ENCODE measurements at places on chromosomes 2 and 18. TPM values are rescaled to one million over a fixed set of nuclear protein-coding genes. Genes with fewer than 3 reads are reported as not detected.

HOXD8 gene
- total RNA-seq = 13.3 TPM

GRCh38 chr18:79637921-79638909, 41.4 kb upstream of the CTDP1 start:
- no peak for DNase-seq

PLEKHH2 gene
- 11.4 TPM for total RNA-seq

C2orf66 gene
- total RNA-seq = 0.26 TPM

ANKRD30B gene
- 0.39 TPM for total RNA-seq

DNA sequence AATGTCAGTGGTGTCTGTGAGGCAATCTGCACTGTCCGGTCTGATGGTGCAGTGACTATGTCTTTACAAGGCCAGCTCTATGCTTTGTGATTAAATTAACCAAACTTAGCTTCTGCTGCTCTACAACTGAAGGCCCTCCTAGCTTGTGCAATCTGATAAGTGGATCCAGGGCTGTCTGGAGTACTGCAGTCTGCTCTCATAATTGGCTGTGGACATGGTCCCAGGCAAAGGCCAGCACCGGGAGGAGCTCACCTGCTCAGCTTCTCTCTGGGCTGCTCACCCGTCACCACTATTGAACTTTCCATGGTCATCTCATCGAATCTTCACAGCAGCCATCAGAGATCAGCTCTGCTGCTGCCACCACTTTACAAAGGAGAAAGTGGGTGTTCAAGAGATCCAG, 13.0 kb upstream of the APCDD1 start:
- no peak for DNase-seq

DNA sequence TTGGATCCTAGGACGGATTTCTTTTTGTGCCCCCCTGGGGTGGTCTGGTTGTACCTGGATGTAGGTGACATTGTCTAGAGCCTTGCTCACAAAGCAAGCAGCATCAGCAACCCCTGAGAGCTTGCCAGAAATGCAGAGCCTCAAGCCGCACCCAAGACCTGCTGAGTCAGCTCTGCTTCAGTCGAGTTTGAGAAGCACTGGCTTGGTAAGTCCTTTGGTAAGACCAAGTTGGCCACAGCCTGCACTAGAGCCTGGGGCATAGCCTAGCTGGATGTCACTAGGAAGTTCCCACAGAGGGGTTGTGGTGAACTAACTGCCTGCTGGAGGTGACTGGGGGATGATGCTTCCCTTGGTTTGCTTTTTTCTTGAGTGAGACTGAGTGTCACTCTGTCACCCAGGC, 6.2 kb downstream of the ABCG5 start:
- peak; percentile 41 for DNase-seq

TXNDC2 gene
- total RNA-seq = 0.22 TPM

DNA sequence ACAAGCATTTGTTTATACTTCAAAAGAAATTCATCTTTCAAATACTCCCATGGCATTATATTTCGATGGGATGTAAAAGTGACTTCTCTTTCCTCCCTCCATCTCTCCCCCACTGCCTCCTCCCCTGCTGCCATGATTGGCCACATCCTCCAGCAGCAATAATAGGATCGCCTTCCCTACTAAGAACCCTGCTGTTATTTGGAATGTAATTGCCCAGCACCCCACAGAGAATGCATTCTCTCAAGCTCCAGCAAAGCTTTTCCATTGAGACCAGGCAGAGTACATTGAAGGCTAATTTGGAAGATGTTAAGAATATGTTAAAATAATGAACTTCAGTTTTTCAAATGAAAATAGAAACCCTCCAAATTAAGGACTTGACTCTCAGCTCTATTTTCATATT, 375.4 kb upstream of the ACVR2A start:
- no peak for DNase-seq

DNA sequence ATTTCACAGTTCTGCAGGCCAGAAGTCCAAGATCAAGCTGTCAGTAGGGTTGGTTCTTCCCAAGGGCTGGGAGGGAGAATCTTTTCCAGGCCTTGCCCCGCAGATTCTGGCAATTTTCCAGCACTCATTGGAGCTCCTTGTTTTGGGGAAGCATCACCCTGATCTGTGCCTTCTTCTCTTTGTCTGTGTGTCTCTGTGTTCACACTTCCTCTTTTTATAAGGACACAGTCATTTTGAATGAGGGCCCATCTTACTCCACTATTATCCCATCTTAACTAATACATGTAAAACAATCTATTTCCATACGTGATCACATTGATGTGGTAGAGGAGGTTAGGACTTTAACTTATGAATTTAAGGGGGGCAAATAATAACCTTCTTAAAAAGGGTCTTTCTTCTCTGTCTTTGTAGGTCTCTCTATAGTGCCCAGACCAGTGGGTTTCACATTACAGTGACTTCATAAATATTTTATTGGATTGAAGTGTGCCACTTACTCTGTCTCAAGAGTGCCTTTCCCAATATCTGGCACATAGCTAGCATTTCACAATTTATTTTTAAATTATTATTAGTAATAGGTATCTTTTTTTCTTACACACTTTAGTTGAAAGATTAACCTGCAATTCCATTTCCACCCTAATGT, 68.9 kb upstream of the CBLN2 start:
- no peak for DNase-seq

DNA sequence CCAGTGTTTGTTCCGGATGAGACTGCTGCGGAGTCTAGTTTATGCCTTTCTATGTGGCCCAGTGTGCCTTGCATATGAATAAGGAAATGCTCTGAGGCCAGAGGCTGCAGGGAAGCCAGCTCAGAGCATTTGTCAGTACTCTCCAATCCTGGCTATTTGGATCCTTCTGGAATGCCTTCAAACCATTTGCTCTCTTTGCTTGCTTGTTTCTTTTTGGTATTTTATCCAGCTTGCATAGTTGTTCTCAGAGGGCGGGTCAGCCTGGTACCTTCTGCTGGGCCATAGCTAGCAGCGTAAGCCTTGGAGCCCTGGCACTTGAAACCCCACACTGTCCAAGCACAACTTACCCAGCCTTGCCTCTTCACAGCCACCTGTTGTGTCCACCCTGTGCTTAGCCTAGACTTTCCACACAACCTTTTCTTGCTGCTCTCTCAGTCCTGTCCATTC, 20.5 kb downstream of the CENPO start:
- DNase-seq = no peak

DNA sequence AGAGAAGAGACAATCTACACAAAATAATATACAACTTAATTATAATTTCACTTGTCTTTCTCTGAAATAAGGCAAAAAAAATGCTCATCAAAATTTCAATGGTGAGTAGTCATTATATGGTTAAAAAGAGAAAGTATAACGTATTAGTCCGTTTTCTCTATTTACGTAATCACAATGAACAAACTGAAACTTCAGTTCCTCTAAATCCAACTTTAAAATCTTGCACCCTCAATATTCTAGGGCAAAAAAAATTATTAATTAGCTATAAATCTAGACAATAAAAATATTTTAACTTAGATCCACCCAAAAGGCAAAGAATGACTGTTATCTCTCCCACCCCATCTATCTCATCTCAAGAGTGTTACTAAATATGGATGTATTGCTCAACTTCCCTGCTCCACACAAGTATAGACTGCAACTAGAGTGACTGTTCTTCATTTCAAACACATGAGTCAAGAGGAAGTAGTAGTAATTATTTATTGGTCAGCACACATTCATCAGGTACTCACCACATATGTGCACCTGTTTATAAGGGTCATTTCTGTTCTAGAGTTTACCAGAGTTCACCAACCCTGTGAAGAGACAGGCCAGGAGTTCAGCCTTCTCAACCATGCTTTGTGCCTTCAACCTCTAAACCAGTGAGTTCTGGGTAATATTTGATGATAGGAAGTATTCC, 36.4 kb downstream of the STK39 start:
- no peak for DNase-seq

DNA sequence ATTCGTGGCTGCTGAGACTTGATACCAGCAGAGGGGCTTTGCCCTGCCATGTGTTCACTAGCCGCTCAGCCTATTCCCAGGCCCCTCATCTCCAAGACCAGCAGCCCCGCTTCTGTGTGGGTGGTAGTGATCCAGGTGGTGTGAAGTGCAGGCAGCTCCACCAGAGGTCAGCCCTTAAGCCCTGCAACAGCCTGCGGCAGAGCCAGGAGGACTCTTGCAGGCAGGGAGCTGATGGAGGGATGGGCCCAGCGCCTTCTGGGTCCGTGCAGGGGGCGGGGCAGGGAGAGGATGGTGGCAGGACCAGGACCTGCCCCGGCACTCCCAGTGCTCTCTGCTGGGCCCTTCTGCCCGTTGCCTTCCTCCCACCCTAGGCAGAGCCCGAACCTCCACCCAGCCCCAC, 162.0 kb downstream of the SH3BP4 start:
- no peak for DNase-seq

GRCh38 chr2:143903172-143903856, 616.6 kb downstream of the ZEB2 start:
- DNase-seq = no peak

GRCh38 chr18:44799907-44800421, 119.3 kb downstream of the SETBP1 start:
- DNase-seq = no peak

DYNAP gene
- not detected for total RNA-seq

DNA sequence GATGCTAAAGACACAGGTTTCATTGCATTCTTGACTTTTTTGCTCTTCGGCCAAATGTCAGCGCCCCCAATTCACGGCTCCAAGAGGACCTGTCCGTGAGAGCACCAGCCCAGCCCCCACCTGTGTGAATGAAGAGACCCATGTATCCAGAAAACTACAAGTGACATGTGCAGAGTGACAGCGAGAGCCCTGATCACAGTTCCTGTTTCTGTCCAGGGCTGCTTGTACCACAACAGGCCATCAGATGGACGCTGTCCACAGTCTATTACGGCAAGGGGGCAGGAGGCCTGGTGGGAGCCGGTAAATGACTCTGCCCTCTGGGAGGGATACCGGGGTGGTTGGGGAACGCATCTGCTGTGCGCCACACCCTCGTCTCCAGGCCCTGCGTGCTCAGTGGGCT, 520.9 kb upstream of the ID2 start:
- DNase-seq = no peak

- DNase-seq = no peak
Measured at GRCh38 chr2:12959935-12960334, 243.2 kb downstream of the TRIB2 start.

ZSWIM2 gene
- total RNA-seq = 1.2 TPM

DNA sequence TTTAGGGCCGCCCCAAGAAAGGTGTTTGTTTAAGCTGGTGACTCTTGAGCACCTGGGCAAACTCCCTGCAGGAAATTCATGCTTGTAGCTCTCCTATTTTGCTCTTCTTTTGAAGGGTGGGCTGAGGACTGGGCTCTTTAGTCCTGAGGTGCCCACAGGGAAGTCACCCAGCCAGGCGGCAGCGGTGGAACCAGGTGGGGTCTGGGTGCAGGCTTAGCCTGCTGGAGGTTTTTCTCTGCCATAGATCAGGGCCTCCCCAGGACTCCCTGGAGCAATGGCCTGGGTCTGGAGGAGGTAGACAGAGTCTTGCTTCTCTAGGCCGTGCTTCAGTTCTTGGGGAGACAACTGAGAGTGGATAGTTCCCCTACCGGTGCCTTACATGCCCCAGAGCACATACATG, 99.9 kb downstream of the CLIP4 start:
- DNase-seq = no peak

- no peak for DNase-seq
Measured at GRCh38 chr18:61893309-61893970, 633 bp upstream of the RNF152 start.

LBX2 gene
- total RNA-seq = 2.6 TPM

DNA sequence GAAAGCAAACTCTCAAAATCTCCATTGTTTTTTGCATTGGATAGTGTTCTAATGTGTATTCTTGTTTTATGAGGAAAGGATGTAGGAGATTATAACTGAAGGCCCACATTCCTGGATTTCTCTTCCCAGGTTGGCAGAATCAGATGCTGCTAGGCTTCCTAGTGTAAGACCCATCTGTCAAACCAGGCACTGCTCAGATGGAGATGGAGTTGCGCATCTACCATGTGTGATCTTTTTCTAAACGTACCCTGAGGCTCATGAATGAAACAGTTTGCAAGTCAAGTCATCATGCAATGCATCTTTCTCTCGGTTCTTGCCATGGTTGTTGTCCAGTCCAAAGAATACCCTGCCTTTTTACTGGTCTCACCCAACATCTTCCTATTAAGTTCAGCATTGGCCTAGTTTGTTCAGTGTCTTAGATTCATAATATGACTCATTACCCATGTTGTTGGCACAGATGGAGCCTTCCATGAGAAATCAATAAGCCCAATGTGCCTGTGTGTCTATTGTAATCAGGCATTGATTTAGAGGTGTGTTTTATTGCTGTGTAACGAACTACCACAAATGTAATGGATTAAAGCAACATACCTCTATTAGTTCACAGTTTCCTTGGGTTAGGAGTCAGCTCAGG, 127.4 kb downstream of the NYAP2 start:
- no peak for DNase-seq

GRCh38 chr18:76497021-76497420, 2.0 kb upstream of the ZNF516 start:
- no peak for DNase-seq

KCNG2 gene
- 0.51 TPM for total RNA-seq

ZCCHC2 gene
- 38.3 TPM for total RNA-seq

- peak; percentile 84 for DNase-seq
Measured at GRCh38 chr2:237865623-237866041, 6.2 kb downstream of the RAMP1 start.

DNA sequence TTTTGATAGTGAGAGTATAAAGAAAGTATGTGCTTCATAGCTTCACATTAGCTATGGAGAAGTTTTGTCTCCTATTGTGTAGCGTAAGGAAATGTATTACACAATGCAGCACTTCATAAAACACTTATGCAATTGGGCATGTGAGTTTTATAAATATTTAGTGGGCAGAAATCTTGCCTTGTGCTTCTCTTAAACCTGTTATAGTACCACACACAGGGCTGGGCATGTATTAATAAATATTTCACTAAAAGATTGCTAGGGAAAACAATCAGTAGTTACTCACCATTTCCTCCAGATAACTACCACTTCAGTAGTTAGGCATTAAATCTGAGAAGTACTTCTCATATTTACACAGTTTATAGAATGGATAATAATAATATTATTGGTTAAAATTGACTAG, 1080.8 kb upstream of the PIK3C3 start:
- DNase-seq = no peak

GRCh38 chr2:207792244-207792785, 22.6 kb upstream of the FZD5 start:
- no peak for DNase-seq

GRCh38 chr18:23738151-23738550, 48.9 kb downstream of the LAMA3 start:
- no peak for DNase-seq

DNA sequence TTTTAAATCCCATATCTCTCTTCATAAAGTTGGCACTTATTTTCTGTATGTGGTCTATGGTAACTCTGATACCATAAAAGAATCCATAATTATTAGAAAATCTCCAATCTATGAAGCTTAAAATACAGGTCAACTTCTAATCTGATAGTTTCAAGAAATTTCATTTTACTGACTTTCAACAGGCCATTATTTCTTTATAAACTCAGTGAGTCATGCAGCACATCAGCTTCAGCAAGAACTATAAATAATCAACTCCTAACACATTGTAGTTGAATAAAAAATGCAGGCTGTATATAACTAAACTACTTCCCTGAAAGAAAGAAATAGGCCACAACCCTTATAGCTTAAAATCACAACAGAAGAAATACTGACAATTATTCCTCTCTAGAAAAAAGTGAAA, 204.3 kb upstream of the CCDC150 start:
- no peak for DNase-seq
